Brain (organoid and tissue), 16 donors: ENCODE measurements at places on chromosomes 1 and 21.

GRCh38 chr1:30052178-30052577 is 671.2 kb downstream of the MATN1 start:
- no peak for DNase-seq

GRCh38 chr1:162088281-162088969 is 18.9 kb downstream of the NOS1AP start:
- no peak for DNase-seq

- no peak for DNase-seq
Observed at GRCh38 chr1:245609354-245610150, 454.8 kb downstream of the KIF26B start.

- DNase-seq, result no peak
Observed at GRCh38 chr1:210771131-210771530, 362.8 kb downstream of the KCNH1 start.

GRCh38 chr1:64043976-64044375 is 159.4 kb upstream of the UBE2U start:
- DNase-seq, result no peak

DNA sequence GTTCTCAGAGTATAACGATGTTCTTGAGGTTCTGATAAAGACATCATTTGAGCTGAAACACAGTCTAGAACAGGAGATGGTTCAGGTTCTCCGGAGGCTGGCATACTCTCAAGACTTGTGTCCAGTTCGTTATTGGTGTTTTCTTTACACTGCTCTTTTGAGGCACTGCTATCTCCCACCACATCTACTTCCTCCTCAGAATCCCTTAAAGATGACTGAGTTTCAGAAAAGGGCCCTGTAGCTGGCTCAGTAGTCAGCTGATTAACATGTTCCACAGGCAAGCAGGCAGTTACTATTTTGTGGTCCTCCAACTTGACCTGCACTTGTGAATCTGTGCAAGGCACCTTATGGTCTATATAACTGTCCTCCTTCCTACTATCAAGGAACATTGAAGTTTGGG is 50.2 kb downstream of the ZZZ3 start:
- no peak for DNase-seq

GRCh38 chr1:202810615-202811295 is at the start of gene PCAT6:
Gene PCAT6 (plus strand): TSS chr1:202810954.
- DNase-seq, result peak; percentile 98
